T-helper 22 cell (primary cell): ENCODE measurements at places on chromosomes 16 and 17.
A peak's percentile ranks its signal among the peaks of the same experiment; 100 is the strongest.

- no peak for DNase-seq
These were observed 90.6 kb upstream of the FBXO47 start for GRCh38 chr17:39057701-39058206.

- DNase-seq, result no peak
These were observed 143.9 kb upstream of the SDK2 start for GRCh38 chr17:73788111-73788510.

DNA sequence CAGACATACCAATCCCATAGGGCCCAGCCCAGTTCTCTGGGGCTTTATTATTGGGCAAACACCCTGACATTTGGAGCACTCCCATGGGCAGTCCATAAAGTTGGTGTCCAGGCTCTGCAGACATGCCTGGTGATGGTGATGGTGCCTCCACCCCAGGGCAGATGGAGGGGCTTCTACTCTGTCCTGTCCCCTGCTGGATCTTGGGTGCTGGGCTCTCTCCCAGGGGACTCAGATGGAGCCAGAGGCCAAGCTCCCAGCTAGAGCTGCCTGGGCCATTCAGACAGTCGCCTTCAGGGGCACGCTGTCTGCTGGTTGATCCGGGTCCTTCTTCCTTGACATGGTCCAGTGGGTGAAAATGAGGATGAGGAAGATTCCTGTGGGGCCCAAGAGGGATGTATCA, 10.6 kb downstream of the CDH16 start:
- no peak for DNase-seq

GRCh38 chr17:47605011-47605410, 44.7 kb upstream of the KPNB1 start:
- DNase-seq, result no peak

- no peak for DNase-seq
These were observed 12.5 kb upstream of the EPOP start for GRCh38 chr17:38687286-38687685.

- no peak for DNase-seq
These were observed 10.1 kb upstream of the SLC16A5 start for GRCh38 chr17:75077496-75078283.

DNA sequence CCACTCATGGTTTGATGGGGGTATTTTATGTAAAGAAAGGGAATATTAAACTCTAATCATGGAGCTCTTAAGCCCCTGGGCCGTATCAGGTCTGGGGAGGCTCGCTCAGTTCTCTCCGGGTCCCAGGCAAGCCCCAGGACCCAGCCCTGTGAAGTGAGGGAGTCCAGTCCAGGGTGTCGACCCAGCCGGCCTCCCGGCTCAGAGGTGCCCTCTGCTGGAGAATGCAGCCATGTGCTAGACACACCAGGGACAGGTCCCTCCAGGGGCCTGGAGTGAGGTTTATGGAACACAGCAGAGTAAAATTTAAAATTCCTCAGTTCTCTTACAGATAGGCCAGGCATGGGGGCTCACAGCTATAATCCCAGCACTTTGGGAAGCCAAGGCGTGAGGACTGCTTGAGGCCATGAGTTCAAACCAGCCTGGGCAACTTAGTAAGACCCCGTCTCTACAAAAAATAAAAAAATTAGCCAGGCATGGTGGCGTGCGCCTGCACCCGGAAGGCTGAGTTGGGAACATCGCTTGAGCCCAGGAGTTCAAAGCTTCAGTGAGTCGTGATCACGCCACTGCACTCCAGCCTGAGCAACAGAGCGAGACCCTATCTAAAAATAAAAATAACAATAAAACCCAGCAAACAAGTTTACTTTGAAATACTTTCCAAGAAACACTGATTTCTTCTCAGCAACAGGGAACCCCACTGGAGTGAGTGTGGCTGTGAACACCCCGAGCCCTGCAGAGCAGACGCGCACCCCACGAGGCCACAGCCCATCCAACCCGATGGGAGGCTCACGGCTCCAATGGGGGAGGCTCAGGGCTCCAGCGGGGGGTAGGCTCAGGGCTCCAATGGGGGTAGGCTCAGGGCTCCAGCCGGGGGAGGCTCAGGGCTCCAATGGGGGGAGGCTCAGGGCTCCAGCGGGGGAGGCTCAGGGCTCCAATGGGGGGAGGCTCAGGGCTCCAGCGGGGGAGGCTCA, 72.2 kb downstream of the ZNF778 start:
- DNase-seq, result peak; percentile 23

DNA sequence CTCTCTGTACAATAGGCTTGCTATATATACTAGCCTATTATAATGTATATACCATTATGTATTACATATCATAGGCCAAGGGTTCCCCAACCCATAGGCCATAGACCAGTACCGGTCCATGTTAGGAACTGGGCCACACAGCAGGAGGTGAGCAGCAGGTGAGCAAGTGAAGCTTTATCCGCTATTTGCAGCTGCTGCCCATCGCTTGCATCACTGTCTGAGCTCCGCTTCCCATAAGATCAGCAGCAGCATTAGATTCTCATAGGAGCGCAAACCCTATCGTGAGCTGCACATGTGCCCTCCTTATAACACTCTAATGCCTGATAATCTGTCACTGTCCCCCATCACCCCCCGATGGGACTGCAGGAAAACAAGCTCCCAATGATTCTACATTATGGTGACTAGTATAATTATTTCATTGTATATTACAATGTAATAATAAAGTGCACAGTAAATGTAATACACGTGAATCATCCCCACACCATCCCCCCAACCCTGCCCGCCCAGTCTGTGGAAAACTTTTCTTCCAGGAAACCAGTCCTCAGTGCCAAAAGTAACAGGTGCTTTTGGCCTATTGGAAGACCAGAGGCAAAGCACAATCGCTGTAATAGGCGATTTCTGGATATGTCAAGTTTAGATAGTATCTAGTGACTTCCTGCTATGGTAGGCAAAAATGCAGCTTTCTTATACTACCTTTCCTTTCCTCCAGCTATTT, 84.1 kb downstream of the MYH11 start:
- no peak for DNase-seq

DNA sequence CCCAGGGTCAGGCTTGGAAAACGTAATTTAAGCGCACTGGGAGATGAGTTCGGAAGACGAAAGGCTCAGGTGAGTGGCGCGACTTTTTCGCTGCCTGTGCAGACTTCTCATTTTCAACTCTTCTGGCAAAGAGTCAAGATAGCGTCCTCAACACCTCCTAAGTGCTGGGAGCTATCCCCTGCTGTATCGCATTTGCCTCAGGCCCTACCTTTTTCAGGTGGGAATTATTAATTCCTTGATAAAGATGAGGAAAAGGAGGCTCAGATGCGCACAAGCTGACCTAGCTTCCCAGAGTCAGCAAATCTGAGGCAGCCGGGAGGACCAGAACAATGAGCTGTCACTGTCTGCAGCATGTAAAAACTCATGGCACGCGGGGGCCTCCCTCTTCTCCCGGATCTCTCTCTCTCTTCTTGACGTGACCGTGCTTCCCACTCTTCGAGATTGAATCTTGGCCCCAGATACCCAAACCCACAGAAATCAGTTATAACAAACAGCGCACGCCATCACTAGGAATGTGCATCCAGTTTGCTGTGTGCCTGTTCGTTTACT, 512 bp upstream of the ADAMTS18 start:
- DNase-seq, result no peak

- no peak for DNase-seq
These were observed 71.8 kb downstream of the LMF1 start for GRCh38 chr16:898761-899682.

- no peak for DNase-seq
These were observed 62.1 kb downstream of the AMFR start for GRCh38 chr16:56363181-56363716.

DNA sequence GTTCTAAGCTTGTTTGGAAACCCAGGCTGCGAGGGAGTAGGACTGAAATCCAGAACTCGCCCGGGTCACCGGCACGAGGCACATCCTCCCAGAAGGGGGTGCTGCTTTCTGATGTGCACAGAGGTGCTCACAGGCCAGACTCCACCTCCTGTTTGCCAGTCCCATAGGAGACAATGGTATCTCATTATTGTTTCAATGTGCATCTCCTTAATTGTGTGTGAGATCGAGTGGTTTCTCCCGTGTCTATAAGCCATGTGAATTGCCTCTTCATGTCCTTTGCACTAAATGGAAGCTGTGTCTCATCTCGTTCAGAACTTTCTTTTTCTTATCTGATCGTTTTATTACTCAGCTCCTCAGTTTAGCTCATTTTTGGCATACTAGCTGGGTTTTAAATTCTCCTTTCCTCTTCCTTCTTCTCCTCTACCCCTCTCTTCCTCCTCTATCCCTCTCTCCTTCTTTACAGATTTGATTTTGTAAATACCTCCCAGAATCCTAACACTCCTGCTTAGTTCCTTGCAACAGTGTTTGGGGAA, 32.1 kb upstream of the PRKCB start:
- peak; percentile 32 for DNase-seq

DNA sequence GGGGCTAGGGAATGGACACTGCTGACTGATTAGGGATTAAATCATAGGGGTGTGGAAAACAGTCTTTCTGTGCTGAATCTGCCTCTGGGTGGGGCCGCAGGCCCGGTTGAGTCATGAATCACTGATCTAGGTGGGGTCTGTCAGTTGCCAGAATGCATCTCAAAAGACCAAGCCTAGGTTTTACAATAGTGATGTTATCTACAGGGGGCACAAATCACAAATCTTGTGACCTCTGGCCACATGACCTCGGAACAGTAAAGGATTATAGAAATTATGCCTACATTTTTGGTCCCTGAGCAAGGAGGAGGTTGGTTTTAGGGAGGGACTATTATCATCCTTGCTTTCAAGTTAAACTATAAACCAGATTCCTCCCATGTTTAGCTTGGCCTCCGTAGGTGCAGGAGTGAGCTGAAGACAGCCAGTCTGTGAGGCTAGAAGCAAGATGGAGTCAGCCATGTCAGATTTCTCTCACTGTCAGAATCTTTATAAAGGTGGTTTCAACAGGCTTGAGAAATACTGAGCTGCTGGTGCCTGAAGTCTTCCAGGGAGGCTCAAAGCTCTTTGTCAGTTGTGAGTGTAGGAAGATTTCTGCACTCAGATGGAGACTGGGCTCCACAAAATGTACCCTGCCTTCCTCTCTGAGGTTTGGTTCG, 12.9 kb downstream of the GNGT2 start:
- no peak for DNase-seq

DNA sequence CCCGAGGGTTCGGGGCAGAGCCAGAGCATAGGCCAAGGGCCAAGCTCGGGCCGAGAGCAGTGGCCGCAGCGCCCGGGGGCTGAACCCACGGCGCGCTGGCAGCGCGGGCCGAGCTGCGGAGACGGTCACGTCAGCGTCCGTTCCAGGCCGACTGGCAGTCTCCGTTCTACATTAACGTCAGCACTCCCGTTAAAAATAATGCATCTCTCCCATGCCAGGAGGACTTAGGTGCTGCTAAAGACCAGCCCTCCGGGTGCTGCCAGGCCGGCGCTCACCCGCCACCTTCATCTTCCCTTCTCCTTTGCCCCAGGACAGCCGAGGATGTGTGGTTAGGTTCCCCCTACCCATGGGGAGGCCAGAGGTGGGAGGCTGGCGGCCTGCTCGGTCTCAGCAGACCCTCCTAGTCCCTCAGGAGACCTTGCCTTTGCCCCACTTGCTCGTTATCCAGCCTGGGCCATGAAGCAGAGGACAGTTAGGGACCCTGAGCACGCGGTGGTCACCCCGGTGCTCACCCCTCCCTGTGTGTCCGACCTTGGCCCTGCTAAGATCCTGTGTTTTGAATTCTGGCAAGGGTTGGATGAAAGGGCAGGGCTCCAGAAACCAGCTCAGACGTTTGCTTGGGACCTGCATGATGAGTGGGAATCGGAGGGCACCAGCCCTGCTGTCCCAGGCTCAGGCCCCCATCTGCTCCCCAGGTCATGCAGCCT, 572 bp downstream of the MPG start:
- no peak for DNase-seq

DNA sequence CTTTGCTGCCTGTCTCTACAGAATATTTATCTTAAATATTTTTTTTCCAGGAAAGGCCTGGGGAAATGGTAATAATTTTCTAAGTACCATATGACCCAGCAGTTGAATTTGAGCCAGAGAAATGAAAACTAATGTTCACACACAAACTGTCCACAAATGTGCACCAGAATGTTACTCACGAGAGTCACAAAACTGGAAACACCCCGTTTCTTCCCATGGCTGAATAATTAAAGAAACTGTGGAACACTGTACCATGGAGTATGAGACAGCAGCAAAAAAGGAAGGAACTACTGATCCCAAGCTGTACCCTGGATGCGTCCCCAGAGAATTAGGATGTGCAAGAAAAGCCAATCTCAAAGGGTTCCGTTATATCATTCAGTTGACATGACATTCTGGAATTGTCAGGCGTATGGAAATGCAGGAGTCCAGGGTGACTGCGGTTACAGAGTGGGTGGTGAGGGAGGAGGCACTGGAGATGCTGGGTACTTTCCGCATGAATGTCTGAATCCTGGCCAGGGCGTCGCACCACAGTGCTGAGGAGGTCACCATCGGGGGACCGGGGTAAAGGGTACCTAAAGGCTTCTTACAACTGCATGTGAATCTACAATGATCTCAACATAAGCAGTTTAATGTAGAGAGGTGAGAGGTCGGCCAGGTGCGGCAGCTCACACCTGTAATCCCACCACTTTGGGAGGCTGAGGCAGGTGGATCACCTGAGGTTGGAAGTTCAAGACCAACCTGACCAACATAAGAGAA, 34.5 kb downstream of the USP22 start:
- DNase-seq, result no peak

GRCh38 chr16:30619202-30619601, 9.0 kb upstream of the ZNF689 start:
- no peak for DNase-seq

- DNase-seq, result no peak
These were observed 51.6 kb downstream of the NUP93 start for GRCh38 chr16:56781528-56781961.

DNA sequence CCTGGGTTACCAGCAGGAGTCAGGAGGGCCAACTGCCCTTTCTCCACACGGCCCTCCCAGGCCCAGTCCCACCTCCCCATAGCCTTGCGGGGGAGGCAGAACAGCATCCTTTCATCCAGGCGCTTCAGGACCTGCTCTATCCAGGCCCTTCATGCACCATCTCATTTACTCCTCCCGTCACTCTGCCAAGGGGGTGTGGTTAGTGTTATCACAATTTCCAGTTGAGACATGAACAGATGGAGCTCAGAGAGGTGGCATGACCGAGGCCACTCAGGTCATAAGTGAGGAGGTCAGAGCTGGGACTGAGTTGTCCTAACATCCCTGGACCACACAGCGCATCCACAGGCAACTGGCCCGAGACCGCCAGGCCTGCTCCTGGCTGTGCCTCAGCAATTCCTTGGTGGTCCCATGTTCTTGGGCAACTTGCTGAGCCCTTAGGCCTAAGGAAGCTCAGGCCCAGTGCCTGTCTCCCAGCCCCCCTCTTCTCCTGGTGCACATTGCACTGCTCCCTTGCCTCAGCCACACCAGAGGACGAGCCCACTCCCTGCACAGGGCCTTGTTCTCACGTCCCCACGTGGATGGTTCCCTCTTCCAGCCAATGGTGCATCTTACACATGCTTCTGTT, 23.8 kb downstream of the C17orf100 start:
- no peak for DNase-seq

GRCh38 chr17:16379654-16380053, 1.2 kb upstream of the UBB start:
- no peak for DNase-seq

GRCh38 chr16:87392821-87393679, 914 bp downstream of the MAP1LC3B start:
- no peak for DNase-seq
